SJCRH30 (cell line): ENCODE measurements at places on chromosomes 1 and 21. TPM values are rescaled to one million over a fixed set of nuclear protein-coding genes. Genes with fewer than 3 reads are reported as not detected.
A peak's percentile ranks its signal among the peaks of the same experiment; 100 is the strongest.

Gene PLA2G2F
- total RNA-seq = not detected in 2 replicates

GRCh38 chr1:77282187-77282865 is 507 bp downstream of the AK5 start:
- peak overlapping the region; percentile 77 for H3K4me3 ChIP-seq
- peak overlapping the region; percentile 67 for H3K27ac ChIP-seq
- no peaks in the 10 kb centered on the region for H3K4me1 ChIP-seq
- DNase-seq = peak; percentile 65
- no peaks in the 10 kb centered on the region for H3K27me3 ChIP-seq

DNA sequence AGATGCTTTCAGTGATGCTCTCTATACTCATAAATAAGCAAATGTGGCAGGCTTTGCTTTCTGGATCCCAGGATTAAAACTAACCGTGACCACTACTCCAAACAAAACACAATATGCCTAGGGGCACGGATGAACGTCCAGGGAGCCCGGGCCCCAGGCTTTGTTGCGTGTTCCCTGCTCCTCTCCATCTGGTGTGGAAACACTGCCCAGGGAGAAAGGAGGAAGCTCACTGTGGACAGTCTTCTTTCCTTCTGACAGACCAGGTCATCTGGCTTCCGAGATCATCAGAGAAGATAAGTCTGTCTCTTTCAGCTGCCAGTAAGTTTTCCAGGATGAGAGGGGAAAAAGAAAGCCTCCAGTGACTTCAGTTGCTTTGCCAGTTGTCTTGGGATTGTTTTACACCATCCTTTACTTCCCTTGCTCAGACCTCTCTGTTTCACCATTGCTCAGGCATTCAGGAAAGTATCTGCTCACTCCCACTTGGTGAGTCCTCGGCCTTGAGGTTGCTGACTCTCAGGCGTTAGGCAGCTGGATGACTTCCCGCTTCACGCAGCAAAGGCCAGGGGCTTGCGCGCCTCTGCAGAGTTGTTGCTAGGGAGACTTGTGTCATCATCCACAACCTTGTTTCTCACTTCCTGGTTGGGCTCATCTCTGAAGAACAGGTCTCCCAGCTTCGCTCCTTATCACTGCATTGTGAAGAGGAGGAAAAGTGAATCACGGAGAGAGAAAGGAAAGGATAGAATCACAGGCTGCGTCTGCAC is 20.6 kb upstream of the PGD start:
- H3K36me3 ChIP-seq = 0 out of 2 replicates have a peak, but pooled peaks cover 3% of the 10 kb centered on the region
- H3K27ac ChIP-seq = peak overlapping the region; percentile 46
- H3K4me3 ChIP-seq = no peak overlapping the region
- DNase-seq = peak; percentile 57
- no peaks in the 10 kb centered on the region for H3K27me3 ChIP-seq
- peaks cover 18% of the 10 kb centered on the region for H3K4me1 ChIP-seq

Gene SLC25A34
- total RNA-seq = 2.8 and 3.5 TPM in 2 replicates

Gene DAB1
- total RNA-seq = 0.05 TPM in 1 of 2 replicates, not detected in the other
